ENCODE measurements at places on chromosomes 6 and 20.

- DNase-seq: no peak
These were observed 25.6 kb downstream of the TOP1 start for GRCh38 chr20:41054070-41054846.

DNA sequence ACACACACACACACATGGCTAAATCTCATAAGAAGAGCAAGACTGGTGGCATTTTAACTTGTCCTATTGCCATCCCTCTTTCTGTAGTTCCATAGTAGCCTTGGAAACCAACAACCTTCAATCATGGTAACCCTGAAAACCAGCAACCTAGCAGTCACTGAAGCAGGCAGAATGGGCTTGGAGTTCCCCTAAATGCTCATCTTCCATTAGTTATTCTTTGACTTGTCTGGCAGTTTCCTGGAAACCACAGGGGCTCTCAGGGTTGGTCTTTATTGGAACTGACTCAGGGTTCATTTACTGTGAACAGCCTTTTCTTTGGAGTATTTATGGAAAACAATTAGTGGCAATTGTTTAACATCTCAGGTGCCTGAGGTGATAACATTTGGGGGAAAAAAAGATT is 19.4 kb upstream of the BRPF3 start:
- no peak for DNase-seq

GRCh38 chr6:149045404-149045803 is 272.1 kb upstream of the TAB2 start:
- DNase-seq: no peak

DNA sequence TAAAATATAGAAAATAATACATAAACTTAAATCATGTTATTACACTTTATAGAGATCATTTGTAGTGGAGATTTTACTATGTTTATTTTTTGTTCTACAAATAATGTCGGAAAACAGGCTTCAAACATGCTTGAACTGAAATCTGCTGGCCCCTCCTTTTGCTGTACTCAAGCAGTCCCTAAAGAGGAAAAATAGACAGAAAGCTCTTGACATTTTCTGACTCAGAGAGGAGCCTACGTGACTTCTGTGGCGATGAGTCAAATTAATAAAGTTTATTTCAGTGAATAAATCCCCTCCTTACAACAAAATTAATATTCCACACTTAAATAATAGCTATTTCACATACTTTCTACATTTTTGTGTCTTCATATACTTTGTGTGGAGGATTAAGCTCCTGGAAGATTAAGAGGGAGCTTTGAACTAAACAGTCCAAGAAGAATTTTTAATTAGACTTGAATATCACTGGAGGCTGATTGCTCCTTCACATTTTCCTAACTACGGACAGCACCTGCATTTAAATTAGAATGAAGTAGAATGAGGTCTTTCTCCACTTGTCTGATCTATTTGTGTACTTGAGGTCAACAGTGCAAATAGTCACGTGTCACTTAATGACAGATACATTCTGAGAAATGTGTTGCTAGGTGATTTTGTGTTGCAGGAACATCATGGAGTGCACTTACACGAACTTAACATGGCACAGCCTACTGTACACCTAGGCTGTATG is 1.7 kb upstream of the TREM1 start:
- DNase-seq: no peak
